ENCODE measurements at places on chromosomes 6 and 20.

- DNase-seq = peak; percentile 37
Observed at GRCh38 chr6:98958776-98959175, 11.0 kb upstream of the FBXL4 start.

- DNase-seq = no peak
Observed at GRCh38 chr6:25868436-25869183, 5.4 kb downstream of the SLC17A3 start.

GRCh38 chr6:89385846-89386245 lies 26.2 kb downstream of the RRAGD start:
- no peak for DNase-seq

DNA sequence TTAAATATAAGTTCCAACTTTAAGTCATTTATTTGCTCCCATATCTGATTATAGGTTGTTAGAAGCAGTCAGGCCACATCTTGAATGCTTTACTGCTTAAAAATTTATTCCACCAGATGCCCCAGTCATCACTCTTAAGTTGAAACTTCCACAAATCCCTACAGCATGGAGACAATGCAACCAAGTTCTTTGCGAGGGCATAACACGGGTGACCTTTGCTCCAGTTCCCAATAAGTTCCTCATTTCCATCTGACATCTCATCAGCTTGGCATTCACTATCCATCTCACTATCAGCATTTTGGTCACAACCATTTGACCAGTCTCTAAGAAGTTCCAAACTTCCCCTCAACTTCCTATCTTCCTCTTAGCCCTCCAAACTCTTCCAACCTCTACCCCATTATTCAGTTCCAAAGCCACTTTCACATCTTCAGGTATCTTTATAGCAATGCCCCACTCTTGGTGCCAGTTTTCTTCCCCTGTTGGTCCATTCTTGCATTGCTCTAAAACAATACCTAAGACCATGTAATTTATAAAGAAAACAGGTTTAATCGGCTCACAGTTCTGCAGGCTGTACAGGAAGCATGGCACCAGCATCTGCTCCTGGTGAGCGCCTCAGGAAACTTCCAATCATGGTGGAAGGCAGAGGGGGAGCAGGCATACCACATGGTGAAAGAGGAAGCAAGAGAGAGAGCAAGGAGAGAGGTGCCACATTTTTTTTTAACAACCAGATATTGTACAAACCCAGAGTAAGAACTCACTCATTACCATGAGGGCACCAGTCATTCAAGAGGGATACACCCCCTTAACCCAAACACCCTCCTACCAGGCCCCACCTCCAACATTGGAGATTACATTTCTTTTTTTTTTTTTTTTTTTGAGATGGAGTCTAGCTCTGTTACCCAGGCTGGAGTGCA lies 15.9 kb upstream of the ITPR3 start:
- no peak for DNase-seq

- DNase-seq = no peak
Observed at GRCh38 chr20:6711951-6712649, 55.4 kb upstream of the BMP2 start.

- no peak for DNase-seq
Observed at GRCh38 chr6:108650325-108650724, 89.6 kb downstream of the FOXO3 start.

DNA sequence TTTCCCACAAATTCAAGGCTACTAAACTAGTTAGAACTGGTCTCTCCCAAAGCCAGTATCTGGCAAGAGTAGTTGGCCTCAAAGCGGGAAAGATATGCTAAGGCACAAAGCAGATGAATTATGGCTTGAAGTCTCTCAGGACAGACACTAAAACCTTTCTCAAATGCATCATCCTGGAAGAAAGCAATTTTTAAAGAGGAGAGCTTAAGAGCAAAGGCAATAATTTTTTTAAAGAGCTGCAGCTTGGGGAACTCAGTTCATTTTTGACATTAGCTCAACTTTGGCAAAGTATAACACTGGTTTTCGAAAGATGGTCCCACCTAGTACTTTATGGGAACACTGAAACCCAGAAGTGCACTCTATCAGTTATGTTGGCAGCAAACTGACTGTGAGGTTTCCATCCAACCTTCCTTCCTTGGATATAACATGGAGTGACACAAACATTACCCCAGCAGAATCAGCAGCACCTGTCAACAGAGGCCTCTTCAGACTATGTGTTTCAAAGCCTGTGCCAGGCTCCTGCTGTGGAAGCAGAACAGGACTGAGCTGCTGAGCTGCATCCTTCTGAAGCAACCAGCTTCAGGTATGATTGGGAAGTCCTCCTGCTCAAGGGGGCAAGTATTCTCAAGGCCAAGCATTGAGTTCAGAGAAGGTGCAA lies 852.3 kb upstream of the HS3ST5 start:
- no peak for DNase-seq

DNA sequence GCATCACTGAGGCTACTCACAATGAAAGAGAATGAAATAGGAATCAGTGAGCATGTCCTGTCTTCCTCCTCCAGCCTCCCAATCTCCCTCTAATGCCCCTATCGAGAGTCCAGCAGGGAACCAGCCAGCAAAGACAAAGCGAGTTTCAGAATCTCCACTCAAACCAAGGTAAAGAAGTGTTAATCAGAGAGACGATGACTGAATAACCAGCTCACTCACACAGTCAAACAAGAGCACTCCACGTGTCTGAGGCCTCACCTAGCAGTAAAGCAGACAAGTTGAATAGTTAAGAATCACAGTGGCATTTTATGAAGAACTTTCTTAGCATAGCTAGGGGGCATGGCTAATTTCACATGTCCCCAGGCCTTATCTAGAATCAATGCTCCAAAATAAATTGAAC lies 3.3 kb upstream of the TREM1 start:
- no peak for DNase-seq

DNA sequence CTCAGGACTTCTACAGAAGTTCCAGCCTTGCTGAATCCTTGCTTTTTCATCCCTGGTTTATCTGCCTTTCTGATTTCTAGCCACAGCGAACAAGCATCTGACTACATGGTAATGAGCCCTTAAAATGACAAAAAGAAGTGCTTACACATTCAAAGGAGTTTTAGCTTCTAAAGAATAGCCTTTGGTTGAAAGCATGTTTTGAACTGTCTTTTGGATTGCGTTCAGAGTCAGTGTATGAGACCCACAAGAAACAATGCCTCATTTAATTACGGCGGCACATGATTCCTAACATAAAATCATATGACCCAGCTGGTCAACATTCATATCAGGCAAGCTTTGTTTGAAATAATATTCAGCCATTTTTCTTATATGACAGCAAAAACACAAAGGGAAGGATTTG lies 784.2 kb downstream of the KIF16B start:
- no peak for DNase-seq

DNA sequence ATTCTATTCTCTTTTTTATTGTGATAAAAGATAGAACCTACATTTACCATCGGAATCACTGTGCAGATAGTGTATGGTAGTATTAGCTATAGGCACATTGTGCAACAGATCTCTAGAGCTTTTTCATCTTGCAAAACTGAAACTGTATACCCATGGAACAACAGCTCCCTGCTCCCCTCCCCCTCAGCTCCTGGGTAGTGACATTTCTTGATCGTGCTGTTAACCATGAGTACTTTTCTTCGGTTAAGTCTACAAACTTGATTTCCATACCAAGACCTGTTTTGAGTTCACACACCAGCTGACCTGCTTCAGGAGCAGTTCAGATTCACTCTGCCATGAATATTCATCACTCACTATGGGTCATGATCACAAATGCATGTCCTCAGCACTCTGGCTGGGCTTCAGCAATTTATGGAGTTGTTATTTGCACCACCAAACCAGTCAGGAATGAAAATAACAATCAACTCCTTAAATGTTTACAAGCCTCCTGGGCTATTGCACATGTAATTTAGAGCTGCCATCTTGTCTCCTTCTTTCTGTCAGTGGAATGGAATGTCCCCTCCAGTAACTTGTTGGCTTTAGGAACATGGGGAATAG lies 32.8 kb downstream of the PRDM1 start:
- DNase-seq = no peak

DNA sequence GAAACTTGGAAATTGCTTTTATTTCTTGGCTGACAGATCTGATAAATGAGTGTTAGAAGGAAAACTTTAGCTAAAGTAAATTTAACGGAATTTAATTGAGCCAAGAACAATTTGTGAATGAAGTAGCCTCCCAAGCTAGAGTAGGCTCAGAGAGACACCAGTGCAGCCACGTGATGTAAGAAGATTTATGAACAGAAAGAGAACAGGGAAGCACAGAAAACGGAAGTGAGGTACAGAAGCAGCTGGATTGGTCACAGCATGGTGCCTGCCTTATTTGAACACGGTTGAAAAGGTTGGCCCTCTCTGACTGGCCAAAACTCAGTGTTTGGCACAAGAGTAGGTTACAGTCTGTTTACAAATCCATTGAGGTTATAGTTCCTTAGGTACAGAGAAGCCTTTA lies 29.5 kb upstream of the IFNGR1 start:
- no peak for DNase-seq

GRCh38 chr20:56449459-56449858 lies 19.0 kb upstream of the RTF2 start:
- DNase-seq = no peak

DNA sequence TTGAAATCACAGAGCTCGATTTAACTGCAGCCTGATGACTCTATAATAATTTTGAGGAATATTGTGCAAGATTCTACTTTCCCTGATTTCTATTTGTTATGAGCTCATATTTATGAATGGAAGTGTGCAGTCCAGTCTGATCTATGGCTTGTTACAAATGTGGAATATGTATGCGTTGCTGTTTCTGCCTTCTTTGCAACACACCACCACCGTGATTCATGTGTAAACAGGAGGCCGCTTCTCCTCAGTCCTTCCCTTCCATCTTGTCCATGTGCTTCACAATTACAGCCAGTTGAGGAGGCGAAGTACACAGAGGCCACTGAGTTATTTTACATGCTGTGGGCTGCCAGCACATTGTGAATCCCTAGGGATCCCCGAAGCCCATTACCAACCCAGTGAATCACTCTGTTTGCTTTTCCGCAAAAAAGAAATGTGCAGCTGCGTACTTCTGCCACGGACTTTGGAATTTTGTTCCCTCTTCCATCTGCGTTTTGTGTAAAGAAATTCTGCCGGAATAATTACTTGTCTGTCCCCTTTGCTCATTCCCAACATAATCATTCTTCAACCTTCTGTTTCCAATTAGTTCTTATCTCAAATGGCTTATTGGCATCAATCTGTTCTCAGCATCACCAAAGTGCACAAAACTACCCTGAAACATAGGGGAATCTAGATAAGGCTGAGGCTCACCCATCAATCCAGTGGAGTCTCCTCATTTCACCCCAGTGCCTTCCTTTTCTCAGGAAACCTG lies 551.6 kb upstream of the CITED2 start:
- no peak for DNase-seq

DNA sequence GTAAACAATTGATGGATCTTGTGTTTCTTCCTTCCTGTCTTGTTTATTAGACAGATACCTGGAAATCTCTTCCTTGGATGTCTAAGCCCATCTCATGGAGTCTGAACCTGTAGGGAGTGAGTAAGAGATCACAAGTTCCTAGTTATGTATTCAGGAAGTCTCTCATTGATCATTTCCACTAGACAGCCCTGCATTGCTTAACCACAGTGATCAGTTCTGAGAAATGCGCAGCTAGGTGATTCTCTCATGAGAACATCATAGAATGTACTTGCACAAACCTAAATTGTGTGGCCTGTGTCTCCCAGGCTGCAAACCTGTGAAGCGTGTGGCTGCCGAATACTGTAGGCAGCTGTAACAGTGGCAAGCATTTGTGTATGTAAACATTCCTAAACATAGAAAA lies 39.1 kb downstream of the FAM120B start:
- DNase-seq = no peak

- no peak for DNase-seq
Observed at GRCh38 chr6:143971482-143972205, 36.4 kb downstream of the PLAGL1 start.

GRCh38 chr20:52426856-52427255 lies 235.3 kb upstream of the ZFP64 start:
- DNase-seq = no peak

- DNase-seq = no peak
Observed at GRCh38 chr20:42402455-42402854, 784.3 kb upstream of the CHD6 start.

DNA sequence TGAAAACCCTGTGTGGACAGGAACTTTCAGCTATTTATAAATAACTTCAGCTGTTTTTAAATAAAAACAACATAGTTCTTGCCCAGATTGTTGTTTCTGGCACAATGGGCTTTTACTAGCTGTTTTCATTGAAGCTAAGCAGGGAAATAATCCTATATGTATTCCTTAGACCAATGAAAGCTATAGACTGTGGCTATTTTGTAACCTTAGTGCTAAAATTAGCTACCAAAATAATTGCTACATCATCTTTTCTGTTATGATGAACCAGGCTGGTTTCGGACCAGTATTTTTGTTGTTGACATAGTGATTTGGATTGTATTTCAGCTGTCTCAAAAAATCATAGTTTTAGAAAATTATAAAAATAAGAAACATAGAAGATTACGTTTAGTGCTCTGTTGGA lies 13.7 kb downstream of the PHF3 start:
- no peak for DNase-seq

DNA sequence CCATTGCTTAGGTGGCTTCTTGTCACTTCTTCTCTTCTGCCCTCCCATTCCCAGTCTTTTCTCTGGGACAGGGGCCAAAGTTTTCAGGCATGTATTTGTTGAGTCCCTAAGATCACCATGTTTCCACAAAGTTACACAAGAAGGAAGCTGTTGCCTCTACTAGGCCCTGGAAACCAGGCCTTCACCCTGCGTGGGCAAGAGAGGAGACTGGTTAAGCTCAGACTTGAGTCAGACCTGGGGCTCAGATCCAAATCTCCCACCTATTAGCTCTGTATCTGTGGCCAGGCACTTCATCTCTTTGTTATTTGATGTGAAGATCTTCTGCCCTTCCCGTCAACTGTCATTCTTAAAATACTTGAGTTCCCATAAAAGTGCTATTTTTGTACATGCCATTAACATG lies 154.6 kb downstream of the SASH1 start:
- no peak for DNase-seq

DNA sequence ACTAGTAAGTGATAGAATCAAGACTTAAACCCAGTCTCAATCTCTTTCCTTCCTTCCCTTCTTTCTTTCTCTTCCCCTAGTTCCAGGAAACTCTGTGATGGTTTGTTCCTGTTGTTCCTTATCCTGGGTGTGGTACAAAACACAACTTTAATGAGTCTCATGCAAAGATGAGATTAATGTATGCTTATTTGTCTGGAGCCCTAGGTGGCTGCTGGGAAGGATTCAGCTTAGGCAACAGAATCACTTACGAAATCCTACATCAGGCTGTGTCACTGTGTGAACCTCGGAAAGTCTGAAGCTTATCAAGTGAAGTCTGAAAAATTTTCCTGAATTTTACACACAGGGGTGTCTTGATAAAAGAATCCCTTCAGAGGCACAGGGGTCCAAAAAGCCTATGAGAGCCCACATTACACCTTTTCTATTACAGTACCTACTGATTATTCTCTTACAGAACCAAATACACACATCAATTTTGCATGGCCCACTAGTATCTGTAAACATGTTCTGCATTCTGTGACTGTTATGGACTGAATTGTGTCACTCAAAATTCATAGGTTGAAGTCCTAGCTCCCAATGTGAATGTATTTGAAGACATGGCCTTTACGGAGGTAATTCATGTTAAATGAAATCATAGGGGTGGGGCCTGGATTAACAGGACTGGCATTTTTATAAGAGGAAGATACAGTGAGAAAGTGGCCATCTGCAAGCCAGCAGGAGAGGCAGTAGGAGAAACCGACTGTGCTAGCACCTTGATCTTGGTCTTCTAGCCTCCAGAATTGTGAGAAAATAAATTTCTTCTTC lies 144.7 kb downstream of the MYB start:
- DNase-seq = no peak

All from pulmonary artery endothelial cell (primary cell).